ENCODE measurements at places on chromosomes 3 and 15.

DNA sequence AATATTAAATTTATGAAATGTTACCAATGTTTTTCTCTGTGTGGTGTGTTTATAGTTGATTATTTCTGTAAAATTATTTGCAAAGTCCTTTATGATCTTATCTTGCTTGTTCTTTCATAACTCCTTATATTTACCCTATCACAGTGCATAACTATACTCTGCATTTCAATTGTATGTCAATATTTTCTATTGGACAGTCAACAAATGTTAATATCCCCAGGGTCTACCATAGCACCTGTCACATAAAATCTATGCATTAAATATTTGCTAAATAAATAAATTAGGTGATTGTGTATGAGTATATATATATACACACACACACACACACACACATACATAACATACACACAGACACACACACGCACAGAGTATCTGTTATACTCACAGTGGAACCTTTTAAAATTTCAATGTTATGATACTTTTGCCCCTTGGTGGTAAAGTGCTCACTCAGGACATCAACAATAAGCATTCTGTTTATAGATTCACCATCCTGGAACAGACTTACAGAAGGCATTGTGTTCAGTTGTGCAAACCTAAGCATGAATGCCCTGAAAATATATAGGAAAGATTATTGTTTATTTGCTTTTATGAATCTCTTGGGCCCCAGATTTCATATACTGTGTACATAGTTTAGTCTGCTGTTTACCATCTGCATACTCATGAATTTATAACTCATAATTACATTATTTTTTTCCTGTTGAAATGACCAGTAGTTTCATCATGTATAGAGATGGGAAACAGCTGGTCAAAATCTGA is 443.7 kb downstream of the EPHA6 start:
- no peak for DNase-seq

DNA sequence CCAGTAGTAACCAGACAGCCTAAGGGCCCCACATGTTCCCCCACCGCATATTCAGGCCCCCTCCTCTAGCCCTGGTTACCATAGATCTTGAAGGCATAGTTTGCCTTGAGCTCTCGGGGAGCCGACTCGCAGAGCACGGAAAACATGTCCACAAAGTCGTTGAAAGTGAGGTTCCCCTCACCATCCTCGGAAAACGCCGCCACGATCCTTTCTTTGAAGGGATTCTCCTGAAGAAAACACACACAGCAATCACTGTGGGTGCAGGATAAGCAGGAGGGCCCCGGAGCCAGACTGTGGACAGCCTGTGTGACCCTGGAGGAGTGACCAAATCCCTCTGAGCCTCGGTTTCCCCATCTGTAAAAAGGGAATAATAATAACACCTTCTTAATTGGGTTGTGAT is 16.8 kb downstream of the SH2D7 start:
- no peak for DNase-seq

DNA sequence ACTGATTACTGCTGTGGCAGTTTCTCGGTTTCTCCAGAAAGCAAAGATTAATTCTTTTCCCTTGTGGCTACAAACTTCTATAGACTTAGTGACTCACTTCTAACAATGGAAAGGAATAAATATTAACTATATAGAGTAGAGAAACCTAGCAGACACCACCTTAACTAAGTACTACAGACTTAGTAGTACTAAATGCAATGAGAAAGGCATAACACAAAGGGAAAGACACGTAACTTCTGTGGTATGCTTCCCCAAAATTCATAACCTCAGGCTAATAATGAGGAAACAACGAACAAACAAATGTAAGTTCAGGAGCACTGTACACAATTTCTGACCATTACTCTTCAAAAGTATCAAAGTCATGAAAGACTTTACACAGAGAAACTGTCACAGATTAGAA is 31.2 kb downstream of the ATG3 start:
- no peak for DNase-seq

DNA sequence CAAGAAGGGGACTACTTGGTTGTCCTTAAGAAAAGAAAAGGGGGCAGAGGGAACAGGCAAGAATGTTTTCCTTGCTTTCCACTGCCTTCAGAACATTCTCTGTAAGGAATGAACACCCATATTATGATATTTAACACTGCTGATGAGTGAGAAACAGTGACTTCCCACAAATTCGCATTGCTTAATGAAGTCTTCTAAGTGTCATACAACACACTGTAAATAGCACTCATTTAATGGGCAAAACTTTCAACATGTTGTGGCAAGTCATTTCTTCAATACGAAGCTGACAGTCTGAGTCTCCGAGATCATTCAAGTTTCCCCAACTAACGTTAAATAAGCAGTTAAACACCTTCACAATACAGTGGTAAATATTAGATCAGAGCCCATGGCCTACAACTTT is 464.4 kb downstream of the SHQ1 start:
- DNase-seq, result no peak

GRCh38 chr3:144859161-144859560 is 887.5 kb downstream of the DIPK2A start:
- DNase-seq, result no peak
